Ascending aorta (tissue), 2 donors: ENCODE measurements at places on chromosomes 16 and 17.

DNA sequence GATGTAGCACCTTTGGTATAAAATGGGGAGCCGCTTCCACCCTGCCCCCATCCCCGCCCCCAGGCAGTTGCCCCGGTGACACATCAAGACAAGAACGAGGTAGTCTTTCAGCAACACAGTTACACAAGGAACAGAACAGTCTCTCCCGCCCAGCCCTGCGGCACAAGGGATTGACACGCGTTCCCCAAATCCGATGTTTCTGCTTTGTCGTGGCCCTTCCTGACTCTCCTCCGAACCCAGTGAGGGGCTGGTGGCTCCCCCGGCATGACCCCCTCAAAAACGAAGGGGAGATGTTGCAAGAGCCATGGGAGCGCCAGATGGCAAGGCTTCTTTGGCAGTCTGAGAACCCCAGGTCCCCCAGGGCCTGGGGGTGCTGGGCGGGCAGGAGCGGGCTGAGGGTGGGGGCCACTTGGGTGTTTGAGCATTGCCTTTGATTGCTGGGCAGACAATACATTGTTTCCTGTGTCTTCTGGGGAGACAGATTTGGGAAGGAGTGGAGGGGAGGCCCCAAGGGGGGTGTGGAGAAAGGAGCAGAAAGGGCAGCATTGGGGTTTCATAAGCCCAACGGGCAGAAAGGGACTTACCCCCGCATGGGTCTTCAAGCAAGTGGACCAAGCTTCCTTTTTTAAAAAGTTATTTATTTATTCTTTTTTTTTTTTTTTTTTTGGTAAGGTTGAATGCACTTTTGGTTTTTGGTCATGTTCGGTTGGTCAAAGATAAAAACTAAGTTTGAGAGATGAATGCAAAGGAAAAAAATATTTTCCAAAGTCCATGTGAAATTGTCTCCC, 16.6 kb downstream of the COL1A1 start:
- DNase-seq = peak; percentile 92

GRCh38 chr17:56919717-56920116, 5.9 kb upstream of the TRIM25 start:
- no peak for DNase-seq

DNA sequence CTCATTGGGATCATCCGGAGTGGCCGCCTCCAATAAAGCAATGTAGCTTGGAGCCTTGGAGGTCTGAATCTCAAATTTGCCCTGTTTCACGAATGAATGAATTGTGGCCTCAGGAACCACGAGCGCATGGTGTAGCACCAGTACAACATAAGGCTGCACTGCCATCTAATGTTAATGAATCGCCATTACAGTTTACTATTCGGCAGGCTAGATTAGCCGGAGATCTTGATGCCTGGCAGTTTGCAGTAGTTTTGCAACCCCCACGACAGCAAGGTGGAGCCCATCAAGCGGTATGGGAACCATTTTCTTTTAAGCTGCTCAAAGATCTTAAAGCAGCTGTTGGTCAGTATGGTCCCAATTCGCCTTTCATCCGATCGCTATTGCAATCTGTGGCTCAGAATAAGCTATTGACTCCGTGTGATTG, 18.8 kb downstream of the ALOX15B start:
- peak; percentile 74 for DNase-seq

DNA sequence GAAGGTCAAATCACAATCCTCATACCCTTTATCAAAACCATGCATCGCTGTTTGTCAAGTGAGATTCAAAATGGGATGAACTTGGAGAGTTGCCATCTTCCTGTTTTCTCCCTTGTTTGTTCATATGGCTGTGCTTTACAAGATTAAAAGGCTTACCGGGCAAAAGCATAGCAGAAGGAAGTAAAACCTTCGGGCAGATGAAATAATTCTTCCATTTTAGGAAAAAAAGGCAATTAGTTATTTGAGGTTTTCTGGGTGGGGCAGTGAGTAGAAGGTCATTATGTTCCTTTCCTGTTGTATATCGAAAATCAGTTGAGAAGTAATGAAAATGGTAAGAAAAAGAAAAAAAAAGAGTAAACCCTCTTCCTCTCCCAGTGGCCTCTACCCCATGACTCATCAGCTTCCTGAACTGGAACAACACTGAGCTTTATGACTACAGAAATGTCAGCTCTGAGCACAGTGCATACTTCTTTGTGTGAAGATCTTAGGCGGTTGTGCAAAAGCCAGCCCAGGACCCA, 369.2 kb downstream of the CDH13 start:
- DNase-seq = peak; percentile 64

DNA sequence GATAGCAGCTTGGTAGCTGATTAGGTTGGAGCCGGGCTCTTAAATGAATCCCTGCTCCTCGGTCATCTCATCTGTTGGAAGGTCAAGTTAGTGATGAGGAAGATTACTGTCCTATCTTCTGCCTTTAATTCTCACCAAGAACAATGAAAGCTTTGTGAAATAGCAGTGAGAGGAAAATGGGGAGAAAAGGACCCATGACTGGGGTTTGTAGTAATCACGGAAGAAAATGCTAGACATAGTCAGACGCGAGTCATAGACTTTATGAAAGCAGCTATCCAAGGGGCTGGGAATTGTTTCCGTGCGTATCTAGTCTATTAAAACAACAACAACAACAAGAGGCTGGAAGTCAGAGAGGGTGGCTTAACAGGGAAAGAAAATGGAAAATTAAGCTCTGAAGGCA, 18.3 kb downstream of the PIK3R5 start:
- no peak for DNase-seq

DNA sequence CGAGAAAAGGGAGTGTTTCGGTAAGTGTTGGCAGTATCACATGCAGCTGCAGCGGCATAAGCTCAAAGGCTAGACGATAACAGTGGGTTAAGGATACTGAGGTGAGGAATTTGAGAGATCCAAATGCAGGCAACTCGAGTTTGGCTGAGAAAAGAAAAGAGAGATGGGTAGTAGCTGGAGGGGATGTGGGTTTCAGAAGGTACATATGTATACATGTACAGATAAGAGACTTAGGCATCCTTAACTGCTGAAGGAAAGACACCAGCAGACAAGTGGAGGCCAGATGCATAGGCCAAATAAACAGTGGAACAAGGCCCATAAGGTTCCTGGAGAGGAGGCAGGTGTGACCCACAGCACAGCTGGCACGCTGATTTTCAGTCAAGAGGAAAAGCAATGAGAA, 86.6 kb upstream of the NETO2 start:
- no peak for DNase-seq

DNA sequence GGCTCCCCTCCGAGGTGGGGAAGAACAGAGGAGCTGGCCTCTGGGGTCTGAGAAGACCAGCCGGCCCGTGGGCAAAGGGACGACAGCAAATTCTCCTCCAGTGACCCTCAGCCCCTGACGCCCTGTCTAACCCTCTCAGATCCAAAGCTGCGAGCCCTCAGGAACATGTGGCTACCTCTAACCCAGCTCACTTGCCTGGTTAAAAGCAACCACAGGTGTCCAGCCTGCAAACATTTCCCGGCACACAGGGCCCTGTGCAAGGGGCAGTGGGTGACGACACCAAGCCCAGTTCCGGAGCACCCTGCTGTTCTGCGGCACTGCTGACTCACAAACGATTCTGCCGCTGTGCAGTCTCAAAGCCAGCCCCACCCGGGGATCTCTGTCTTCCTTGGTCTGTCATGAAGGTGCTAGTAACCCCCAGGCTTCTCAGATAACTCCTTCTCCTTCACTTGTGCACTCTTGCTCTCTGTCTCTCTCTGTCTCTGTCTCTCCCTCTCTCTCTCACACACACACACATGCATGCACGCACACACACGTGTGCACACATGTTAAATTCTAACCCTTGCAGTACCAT, 23.0 kb downstream of the WNT3 start:
- no peak for DNase-seq

GRCh38 chr16:31224092-31224955, 7.4 kb upstream of the PYDC1 start:
- no peak for DNase-seq

- DNase-seq = no peak
These were observed 54.3 kb upstream of the RBFOX3 start for GRCh38 chr17:79664930-79665737.

DNA sequence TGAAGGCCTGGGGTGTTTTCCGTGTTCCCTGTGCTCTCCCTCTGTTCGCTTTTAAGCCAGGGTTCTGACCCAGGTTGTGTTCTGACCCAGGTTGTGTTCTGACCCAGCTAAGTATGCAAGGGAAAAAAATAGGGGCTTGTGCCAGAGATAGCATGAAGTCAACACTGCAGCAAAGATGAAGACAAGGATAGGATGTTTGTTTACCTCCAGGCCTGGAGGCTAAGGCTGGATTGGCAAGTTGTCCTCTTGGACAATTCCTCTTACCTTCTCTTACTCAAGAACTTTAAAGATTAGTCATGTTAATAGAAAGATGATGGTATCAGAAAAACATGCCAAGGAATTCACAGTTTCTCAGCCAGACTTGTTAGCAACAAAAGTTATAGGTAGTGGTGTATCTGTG, 19.4 kb downstream of the LYRM9 start:
- no peak for DNase-seq

GRCh38 chr16:82133798-82134197, 36.2 kb downstream of the MPHOSPH6 start:
- DNase-seq = no peak

GRCh38 chr17:49928837-49929475, 40.0 kb upstream of the DLX4 start:
- DNase-seq = no peak

DNA sequence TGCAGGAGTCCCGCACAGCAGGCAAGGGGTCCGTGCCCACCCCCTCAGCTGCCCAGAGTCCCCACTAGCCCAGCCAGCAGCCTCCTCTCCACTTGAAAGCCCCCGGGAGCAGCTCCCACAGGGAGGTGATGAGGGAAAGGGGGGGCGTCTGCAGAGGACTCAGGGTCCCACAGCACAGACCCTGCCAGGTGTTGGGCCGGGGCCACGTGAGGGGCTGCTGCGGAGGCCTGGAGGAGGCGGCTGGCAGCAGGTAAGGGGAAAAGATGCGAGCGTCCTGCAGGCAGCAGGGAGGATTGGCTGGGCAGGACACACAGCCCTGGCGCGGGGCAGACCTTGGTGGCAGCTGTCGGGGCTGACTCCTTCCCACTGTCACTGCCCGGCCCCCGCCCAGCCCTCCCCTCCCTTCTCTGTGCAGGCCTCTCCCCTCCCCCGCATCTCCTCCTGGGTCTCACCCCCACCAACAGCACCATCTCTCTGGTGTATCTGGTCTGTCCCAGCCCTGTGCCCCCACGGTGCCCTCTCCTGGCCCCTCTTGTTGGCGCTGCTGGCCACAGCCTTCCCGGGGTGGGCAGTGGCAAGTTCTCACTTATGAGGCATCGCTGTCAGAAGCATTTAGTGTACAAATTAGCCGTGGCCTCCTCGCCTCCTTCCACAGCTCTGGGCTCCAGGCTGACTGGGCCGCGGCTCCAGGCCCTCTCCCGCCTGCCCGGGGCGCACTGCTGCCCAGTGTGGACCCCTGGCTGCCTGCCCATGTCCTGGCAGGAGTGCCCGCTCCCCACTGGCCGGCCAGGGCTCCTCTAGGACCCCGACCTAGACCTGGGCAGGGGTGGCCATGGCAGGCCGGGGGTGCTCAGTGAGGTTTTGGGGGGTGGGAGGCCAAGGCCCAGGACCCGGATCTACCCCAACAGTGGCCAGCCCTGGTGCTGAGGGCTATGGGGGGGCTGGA, 4.4 kb upstream of the PRR35 start:
- no peak for DNase-seq

GRCh38 chr17:42574463-42574862, 3.1 kb downstream of the PSMC3IP start:
- DNase-seq = no peak

DNA sequence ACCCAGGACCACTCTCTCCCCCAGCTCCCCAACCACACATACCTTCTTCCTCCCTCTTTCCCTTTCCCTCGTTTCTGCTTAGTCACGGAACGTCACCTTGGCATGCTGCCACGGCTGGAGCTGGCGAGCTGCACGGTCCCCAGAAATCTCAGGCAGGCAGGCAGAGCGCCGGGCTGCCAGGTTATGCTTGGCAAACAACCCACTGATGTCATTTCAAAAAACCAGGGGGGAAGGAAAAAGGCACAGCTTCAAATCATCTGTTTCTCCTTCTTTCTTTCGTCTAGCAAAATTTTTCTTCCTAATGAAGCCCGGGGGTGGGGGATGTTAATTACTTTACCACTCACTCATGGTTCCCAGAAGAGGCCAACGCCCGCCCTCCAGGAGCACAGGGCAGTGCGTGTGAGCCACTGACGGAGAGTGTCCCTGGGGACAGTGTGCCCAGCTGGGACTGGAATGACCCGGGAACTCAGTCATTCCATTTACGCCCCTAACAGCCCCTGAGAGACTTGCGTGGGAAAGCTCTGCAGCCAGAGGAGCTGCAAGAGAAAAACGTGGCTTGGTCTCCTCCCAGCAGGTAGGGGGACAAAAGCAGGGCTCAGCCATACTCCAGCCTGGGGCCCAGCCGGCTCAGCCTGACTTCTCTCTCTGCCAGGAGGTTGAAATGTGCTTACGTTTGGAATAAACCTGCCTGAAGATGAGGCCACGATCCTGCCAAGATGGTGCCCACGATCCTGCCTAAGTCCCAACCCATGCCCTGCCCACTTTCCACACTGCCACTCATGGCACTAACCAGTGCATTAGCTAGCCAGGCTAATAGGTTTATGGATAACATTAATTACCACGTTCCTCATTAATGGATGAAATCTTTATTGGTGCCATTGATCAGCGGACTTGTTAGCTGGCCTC, 198.9 kb downstream of the ZFHX3 start:
- DNase-seq = peak; percentile 97

DNA sequence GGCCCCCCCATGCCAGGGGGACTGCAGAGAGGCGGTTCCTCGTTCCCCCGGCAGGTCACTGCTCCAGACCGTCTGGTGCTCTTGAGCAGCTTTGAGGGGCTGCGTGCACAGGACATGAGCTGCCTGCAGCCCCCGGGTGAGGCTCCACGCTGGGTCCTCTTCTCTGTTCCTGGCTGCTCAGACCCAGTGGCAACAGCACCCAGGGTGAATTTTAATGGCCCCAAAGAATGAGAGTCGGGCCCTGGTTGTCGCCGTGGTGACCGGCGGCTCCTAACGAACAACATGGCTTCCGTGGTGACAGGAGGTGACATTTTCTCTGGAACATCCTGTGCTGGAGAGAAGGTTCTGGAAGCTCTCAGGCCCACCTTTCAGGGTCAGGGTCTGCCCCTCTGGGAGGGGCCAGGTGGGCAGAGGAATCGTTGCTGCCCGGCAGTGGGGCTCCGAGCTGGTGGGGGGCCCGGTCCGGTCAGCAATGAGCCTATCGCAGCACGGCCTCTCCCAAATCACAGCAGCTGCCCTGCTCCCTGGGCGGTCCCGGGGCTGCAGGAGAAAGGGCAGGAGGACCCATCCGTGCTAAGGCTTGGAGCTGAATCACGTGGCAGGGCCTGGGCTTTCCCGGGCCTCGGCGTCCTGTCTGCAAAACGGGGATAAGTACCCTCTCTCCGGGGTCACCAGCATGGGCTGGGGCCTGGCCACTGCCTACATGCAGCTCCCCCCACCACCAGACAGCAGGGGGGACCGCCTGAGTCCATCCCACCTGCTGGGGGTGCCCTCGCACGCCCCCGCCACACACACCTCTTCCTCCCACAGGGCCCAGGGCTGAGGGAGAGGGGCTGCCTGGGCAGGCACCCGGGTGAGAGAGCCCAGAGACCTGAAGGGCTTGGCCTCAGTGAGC, 3.4 kb upstream of the C1QTNF8 start:
- no peak for DNase-seq

GRCh38 chr17:45332989-45333701, 16.3 kb upstream of the MAP3K14 start:
- peak; percentile 56 for DNase-seq

GRCh38 chr17:55742272-55743102, 8.4 kb upstream of the PCTP start:
- no peak for DNase-seq

- no peak for DNase-seq
These were observed 24.5 kb downstream of the RCVRN start for GRCh38 chr17:9880582-9880999.
